Right lobe of liver (tissue), 6 donors: ENCODE measurements at places on chromosomes 3 and 15. TPM values are rescaled to one million over a fixed set of nuclear protein-coding genes. Genes with fewer than 3 reads are reported as not detected.

The SCN5A gene
- 0.02 TPM for total RNA-seq

DNA sequence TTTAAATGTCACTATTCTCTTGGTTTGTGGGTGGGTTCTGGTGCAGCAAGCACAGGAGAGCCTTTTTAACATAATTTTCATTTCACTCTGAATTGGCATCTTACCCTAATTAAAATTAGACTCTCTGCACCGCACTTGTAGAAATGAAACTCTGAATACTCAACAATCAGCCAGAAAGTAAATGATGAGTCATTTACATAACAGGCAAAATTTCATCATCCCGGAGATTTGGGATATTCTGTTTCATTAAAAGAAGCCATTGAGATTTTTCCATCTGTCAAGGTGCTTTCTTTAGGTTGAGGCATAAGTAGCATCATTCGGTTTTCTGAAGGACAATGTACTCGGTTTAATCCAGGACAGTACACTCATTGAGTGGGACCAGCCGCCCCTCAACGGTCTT is 111.0 kb downstream of the RFTN1 start:
- H3K27me3 ChIP-seq: no peaks in the 10 kb centered on the region
- no peaks in the 10 kb centered on the region for H3K4me1 ChIP-seq
- no peaks in the 10 kb centered on the region for H3K36me3 ChIP-seq

GRCh38 chr15:90286678-90287077 is 21.2 kb downstream of the NGRN start:
- DNase-seq: no peak
- H3K4me3 ChIP-seq: no peak overlapping the region
- H3K27ac ChIP-seq: no peak overlapping the region

The NTRK3 gene
- total RNA-seq: 0.42 TPM

GRCh38 chr3:133882986-133883586 is 12.6 kb downstream of the RAB6B start:
- no peaks in the 10 kb centered on the region for H3K4me1 ChIP-seq
- H3K36me3 ChIP-seq: no peaks in the 10 kb centered on the region
- H3K27me3 ChIP-seq: no peaks in the 10 kb centered on the region
- H3K4me3 ChIP-seq: no peak overlapping the region

GRCh38 chr3:53182764-53183355 is 21.9 kb downstream of the PRKCD start:
- H3K4me3 ChIP-seq: no peak overlapping the region
- H3K36me3 ChIP-seq: peaks cover 10% of the 10 kb centered on the region
- no peaks in the 10 kb centered on the region for H3K4me1 ChIP-seq
- no peak overlapping the region for H3K27ac ChIP-seq
- DNase-seq: no peak

DNA sequence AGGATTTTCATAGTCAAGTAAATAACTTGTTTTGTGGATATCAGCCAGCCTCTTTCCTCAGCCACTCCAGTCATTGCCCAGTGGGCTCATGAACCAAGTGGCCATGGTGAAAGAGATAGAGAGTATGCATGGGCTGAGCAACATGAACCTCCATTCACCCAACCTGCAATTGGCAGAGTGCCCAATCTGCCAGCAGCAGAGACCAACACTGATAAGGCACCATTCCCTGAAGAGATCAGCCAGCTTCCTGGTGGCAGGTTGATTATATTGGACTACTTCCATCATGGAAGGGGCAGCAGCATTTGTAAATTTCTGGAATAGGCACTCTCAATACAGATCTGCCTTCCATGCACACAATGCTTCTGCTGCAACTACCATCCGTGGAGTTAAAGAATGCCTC is 10.3 kb upstream of the MCF2L2 start:
- no peaks in the 10 kb centered on the region for H3K4me1 ChIP-seq
- H3K27me3 ChIP-seq: no peaks in the 10 kb centered on the region
- no peak overlapping the region for H3K4me3 ChIP-seq
- peak; percentile 51 for DNase-seq

GRCh38 chr15:34203305-34203704 is 6.6 kb downstream of the KATNBL1 start:
- H3K27ac ChIP-seq: no peak overlapping the region
- no peak overlapping the region for H3K4me3 ChIP-seq
- no peaks in the 10 kb centered on the region for H3K27me3 ChIP-seq
- no peaks in the 10 kb centered on the region for H3K36me3 ChIP-seq
- no peak for DNase-seq

- H3K27ac ChIP-seq: peak overlapping the region; percentile 80
- DNase-seq: peak; percentile 82
- peak overlapping the region; percentile 73 for H3K4me3 ChIP-seq
Observed at GRCh38 chr3:126476166-126477060, 722 bp upstream of the ZXDC start.

- H3K36me3 ChIP-seq: no peaks in the 10 kb centered on the region
- H3K4me3 ChIP-seq: no peak overlapping the region
- peaks cover 52% of the 10 kb centered on the region for H3K4me1 ChIP-seq
- DNase-seq: no peak
Observed at GRCh38 chr3:188185717-188186251, 31.8 kb downstream of the LPP start.

- no peaks in the 10 kb centered on the region for H3K4me1 ChIP-seq
- H3K27me3 ChIP-seq: no peaks in the 10 kb centered on the region
- no peak overlapping the region for H3K27ac ChIP-seq
Observed at GRCh38 chr3:85572426-85572825, 613.6 kb downstream of the CADM2 start.

The TRH gene
- not detected for total RNA-seq

- H3K36me3 ChIP-seq: no peaks in the 10 kb centered on the region
- no peaks in the 10 kb centered on the region for H3K4me1 ChIP-seq
- no peak overlapping the region for H3K4me3 ChIP-seq
Observed at GRCh38 chr15:69536726-69537512, 84.3 kb downstream of the RPLP1 start.

- no peaks in the 10 kb centered on the region for H3K27me3 ChIP-seq
- H3K4me1 ChIP-seq: peaks cover 22% of the 10 kb centered on the region
- H3K27ac ChIP-seq: no peak overlapping the region
- H3K4me3 ChIP-seq: no peak overlapping the region
Observed at GRCh38 chr3:195036974-195037373, 234.0 kb downstream of the XXYLT1 start.

The NR2F2 gene
- 13.3 TPM for total RNA-seq

GRCh38 chr15:62164396-62165103 is 535 bp downstream of the C2CD4B start:
- no peaks in the 10 kb centered on the region for H3K4me1 ChIP-seq
- H3K27ac ChIP-seq: peak overlapping the region; percentile 25
- no peaks in the 10 kb centered on the region for H3K36me3 ChIP-seq

DNA sequence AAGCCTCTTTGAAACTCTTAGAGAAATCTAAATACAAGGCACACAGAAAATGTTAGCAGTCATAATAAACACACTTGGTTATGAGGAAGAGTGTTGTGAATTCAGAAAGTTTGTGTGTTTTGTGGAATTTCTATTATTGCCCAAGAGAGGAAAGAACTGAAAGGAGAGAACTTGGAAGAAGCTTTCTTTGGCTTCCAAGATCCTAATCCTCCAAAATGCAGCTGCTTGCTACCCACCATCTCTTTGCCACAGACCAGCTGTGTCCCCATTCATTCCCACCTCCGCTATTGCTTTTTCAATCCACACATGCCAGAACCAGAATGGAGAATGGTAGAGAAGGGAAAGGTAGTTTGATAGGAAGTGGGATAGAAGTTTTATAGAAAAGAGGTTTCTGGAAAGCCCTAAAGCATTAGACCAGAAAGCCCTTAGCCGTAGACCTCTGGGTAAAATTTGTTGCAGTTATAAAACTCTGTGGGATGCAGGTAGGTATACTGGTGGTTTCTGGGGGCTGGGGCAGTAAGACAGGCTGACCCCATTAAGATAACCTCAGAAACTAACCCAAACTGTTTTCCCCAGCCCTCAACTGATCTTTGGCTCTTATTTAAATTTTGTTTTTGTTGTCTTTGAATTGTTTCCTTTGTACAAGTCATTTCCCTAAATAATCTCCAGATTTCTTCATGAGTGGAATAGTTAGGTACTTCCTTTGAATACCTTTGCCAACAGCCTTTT is 108.5 kb downstream of the FILIP1L start:
- H3K4me3 ChIP-seq: no peak overlapping the region
- no peaks in the 10 kb centered on the region for H3K36me3 ChIP-seq
- no peaks in the 10 kb centered on the region for H3K4me1 ChIP-seq
- H3K27me3 ChIP-seq: no peaks in the 10 kb centered on the region
- no peak overlapping the region for H3K27ac ChIP-seq

- DNase-seq: no peak
- H3K36me3 ChIP-seq: no peaks in the 10 kb centered on the region
- H3K27ac ChIP-seq: no peak overlapping the region
- H3K27me3 ChIP-seq: no peaks in the 10 kb centered on the region
- no peak overlapping the region for H3K4me3 ChIP-seq
Observed at GRCh38 chr15:99437315-99438223, 128.2 kb upstream of the MEF2A start.

The RLBP1 gene
- total RNA-seq: not detected

The CPOX gene
- 25.1 TPM for total RNA-seq

DNA sequence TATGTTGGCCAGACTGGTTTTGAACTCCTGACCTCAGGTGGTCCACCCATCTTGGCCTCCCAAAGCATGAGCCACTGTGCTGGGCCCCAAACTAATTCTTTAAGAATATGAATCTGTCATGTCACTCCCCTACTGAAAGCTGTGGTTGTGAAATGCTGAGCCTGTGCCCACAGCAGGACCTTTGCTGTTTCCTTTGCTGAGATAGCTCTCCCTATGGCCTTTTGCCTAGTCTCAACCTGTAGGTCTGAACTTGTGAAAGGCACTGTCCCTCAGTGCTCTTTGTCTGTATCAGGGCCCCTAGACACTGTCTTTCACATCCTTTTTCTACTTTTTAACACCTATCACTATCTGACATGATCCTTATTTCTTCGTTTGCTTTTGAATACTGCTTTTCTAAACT is 62.7 kb upstream of the CCR4 start:
- DNase-seq: no peak
- no peak overlapping the region for H3K27ac ChIP-seq
- H3K27me3 ChIP-seq: no peaks in the 10 kb centered on the region
- no peak overlapping the region for H3K4me3 ChIP-seq
- H3K4me1 ChIP-seq: no peaks in the 10 kb centered on the region

DNA sequence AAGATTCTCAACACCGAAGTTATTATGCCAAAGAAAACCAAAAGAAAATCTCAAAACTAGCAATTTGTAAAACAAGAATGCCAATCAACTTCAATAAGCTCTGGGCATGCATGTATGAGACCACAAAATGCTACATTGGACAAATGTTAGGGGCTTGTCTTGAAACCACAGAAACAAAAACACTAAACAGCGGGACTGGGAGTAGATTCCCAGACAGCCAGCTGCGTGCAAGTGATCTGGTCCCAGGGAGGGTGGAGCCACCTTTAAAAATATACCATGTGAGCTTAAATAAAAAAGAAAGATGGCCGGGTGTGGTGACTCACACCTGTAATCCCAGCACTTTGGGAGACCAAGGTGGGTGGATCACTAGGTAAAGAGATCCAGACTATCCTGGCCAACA is 163.6 kb upstream of the PRICKLE2 start:
- no peak overlapping the region for H3K4me3 ChIP-seq
- DNase-seq: no peak
- no peaks in the 10 kb centered on the region for H3K27me3 ChIP-seq
- H3K36me3 ChIP-seq: no peaks in the 10 kb centered on the region
- no peaks in the 10 kb centered on the region for H3K4me1 ChIP-seq

DNA sequence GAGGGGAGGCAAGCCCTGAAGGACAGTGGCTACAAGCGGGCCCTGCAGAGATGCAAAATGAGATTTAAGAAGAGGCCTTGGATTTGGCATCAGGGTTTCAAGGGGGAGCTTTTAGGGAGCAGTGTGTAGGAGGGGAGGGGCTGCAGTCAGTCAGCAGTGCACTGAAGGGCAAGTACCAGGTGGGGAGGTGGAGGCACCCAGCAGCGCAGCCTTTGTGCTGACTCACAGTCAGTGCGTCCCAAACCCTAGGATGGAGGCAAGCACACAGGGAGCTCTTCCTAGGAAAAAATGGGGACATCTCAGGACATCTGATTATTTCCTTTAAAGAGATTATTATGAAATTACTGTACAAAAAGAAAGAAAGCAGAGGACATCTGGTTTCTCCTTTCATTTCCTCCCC is 80.0 kb downstream of the AAGAB start:
- H3K4me1 ChIP-seq: no peaks in the 10 kb centered on the region
- H3K27me3 ChIP-seq: no peaks in the 10 kb centered on the region
- H3K4me3 ChIP-seq: no peak overlapping the region
- H3K36me3 ChIP-seq: peaks cover 13% of the 10 kb centered on the region

The ANKUB1 gene
- not detected for total RNA-seq

DNA sequence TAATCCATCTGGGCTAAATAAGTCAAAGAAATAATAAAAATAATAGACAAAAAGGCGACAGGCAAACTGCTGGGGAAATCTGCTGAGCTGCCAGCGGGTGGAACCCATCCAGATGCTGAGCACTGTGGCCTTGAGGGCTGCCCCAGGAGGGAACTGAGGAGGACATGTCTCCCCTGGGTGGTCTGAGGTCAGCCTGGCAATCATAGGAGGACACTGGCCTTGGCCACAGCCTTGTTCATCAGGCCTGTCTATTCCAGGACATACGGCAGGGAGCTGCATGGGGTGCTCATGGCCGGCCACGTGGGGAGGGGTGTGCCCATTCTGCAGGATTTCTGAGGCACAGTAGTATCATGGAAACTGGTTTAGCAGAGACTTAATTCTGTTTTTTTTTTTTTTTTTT is 21.5 kb upstream of the SNRPA1 start:
- H3K27ac ChIP-seq: no peak overlapping the region
- no peaks in the 10 kb centered on the region for H3K27me3 ChIP-seq
- no peak overlapping the region for H3K4me3 ChIP-seq
- peaks cover 38% of the 10 kb centered on the region for H3K36me3 ChIP-seq
- peaks cover 11% of the 10 kb centered on the region for H3K4me1 ChIP-seq
- peak; percentile 32 for DNase-seq

The COLQ gene
- 1.1 TPM for total RNA-seq

The PLXND1 gene
- 27.0 TPM for total RNA-seq

- DNase-seq: no peak
- H3K27me3 ChIP-seq: no peaks in the 10 kb centered on the region
Observed at GRCh38 chr3:64977308-64978100, 289.7 kb upstream of the ADAMTS9 start.

- H3K27ac ChIP-seq: no peak overlapping the region
- H3K4me3 ChIP-seq: no peak overlapping the region
- H3K27me3 ChIP-seq: no peaks in the 10 kb centered on the region
- H3K36me3 ChIP-seq: no peaks in the 10 kb centered on the region
- no peaks in the 10 kb centered on the region for H3K4me1 ChIP-seq
- no peak for DNase-seq
Observed at GRCh38 chr3:156181509-156181908, 61.1 kb downstream of the KCNAB1 start.

The FBXO40 gene
- not detected for total RNA-seq
